HEK293T (cell line): ENCODE measurements at places on chromosomes 1 and 21.
A peak's percentile ranks its signal among the peaks of the same experiment; 100 is the strongest.

GRCh38 chr21:45839274-45839673 is 142.3 kb upstream of the COL6A1 start:
- no peak for DNase-seq

- no peak for DNase-seq
These were observed 155.1 kb downstream of the PTPRU start for GRCh38 chr1:29391362-29391880.

DNA sequence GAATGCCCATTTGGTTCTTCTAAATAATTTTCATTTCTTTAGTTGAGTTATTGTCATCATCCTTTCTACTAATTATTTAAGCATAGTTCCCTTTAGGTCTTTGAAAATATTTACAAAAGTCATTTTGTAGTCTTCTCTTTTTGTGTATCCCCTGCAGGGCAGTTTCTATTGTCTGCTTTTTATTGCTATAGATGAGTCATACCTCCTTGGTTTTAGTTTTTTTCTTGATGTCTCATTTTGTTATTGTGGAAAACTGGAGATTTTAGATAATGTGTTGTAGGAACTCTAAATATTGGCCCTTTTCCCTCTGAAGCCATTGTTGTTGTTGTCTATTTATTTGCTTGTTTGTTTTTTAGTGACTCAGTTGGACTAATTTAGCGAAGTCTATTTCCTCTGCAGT is 387.9 kb downstream of the NUF2 start:
- DNase-seq: no peak

GRCh38 chr1:200180821-200181220 is 153.3 kb downstream of the NR5A2 start:
- DNase-seq: no peak

- no peak for DNase-seq
These were observed 13.8 kb downstream of the WLS start for GRCh38 chr1:68218490-68218889.

DNA sequence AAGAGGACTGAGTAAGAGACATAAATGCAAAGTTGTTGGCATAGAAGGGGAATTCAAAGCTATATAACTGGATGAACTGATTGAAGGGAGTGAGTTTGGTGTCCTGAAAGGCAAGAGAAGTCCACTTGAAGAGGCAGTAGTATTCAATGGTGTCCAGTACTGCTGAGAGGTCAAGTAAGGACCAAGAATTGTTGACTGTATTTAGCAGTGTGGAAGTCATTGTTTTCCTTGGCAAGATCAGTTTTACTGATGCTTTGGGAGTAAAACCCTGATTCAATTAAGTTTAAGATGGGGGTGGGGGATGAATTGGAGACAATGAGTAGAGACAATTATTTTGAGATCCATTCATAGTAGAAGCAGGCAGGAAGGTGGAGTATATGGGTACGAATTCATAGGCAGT is 5.8 kb upstream of the LRRC8D start:
- no peak for DNase-seq

DNA sequence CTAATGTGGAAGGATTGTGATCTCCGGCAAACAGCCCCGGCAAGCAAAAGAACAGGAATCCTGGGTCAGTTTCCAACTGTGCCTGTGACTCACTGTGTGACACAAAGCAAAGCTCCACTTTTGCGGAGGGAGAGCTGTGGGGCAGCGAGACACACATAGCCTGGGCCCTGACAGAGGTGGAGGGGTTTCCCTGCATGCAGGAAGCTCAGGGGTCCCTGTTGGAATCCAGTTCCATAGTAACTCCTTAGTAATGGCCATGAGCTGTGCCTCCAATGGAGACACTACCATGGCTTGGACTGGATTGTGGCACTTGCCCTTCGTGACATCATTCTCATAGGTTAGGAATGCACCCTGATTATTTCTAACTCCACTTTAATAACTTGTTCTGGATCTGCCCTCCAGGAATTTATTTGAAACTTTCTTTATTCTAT is 47.0 kb upstream of the ATF3 start:
- DNase-seq: no peak

DNA sequence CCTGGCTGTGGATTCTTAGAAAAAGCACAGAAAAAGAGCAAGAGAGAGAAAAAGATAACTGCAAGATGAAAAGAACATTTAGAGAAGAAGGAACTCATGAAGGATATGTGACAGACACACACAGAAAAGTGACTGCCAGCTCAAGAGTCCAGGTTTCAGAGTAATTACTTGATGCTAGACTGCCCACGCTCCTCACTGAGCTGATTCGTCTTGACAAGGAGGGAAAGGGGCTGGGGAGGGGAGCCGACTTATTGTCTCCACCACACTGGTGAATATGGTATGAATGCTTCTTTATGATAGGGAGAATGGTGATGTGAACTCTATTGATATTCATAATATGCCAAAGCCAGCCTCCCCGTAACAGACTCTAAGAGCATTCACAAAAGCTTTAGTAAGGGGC is 140.4 kb downstream of the BRINP2 start:
- no peak for DNase-seq

DNA sequence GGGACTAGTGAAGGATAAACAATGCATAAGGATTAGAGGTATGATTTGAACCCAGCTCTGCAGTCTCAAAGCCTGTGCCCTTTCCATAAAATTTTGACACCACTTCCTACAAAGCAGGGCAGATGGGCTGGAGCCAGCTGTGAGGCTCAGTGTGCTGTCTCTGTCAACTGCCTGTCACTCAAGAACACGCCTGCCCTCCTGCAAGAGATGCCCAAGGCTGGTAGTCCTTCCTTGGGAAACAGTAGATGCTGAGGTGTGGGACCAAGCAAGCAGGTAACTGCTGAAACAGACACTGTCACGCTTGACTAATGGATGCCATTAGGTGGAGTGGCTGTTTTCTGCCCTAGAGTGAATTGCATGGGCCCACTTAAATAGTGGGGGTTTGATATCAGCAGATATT is 402.0 kb downstream of the PTPRU start:
- no peak for DNase-seq

DNA sequence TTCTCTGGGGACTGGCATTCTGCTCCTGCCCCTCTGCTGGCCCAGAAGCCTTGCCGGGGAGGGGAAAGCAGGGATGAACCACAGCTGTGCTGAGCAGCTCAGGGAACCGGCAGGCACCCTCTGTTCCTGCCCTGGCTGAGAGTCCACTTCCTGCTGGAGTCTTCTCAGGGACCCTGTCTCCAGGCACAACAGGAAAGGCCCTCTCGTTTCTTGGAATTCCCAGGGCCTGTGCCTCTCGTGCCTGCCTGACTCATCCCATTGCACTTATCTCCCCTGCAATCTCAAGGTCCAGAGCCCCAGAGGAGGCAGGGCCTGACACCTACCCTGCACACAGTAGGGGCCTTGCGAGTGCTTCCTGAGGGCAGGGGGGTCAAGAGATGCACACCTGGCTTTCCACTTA is 1.1 kb upstream of the EDN2 start:
- DNase-seq: no peak

DNA sequence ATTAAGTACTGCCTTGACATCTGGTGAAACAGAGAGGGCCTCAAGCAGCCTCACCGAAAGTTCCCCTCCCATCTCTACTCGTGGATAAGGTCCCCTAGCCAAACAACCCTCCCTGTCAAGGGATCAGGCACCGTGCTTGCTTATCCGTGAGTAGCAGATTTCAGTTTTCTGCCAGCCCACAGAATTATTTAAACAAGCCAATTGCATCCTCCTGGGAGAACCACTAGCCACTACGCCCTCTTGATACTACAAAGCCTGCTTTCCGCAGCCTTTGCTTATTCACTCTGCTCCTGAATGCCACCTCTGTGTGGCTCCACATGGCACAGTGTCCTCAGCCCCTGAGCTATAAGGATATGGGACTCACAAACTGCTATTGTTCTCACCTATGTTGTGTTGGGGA is 5.9 kb upstream of the TFF2 start:
- DNase-seq: no peak

DNA sequence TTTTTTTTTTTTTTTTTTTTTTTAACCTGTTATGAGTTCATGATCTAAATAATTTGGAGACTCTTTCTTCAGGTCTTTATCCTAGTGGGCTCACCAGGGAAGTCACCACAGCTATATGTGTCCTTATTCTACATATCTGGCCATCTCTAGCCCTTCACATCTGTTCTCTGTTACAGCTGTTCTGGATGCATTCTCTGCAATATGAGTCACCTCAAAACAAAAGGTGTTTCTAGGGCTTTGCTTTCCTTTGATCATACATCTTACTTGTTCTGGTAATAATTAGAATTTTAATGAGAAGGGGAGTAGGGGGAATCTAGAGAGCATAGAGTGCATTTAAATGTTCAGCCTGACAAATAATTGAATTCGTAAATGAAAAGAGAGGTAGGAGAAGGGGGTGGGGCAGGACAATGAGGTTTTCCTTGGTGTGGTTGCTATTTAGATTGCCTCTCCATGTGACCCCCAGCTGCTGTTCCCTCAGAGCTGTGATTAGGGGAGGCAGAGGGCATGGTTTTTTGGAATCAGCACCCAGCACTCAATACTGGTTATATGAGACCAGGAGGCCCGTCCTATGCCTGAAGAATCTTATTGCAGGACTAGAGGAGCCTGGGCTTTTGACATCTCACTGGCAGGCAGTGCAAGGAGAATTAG is 8.0 kb downstream of the SYT6 start:
- no peak for DNase-seq

GRCh38 chr1:36986241-36986985 is 47.9 kb downstream of the GRIK3 start:
- DNase-seq: no peak

- DNase-seq: no peak
These were observed 8.5 kb upstream of the CTRC start for GRCh38 chr1:15429701-15430149.

DNA sequence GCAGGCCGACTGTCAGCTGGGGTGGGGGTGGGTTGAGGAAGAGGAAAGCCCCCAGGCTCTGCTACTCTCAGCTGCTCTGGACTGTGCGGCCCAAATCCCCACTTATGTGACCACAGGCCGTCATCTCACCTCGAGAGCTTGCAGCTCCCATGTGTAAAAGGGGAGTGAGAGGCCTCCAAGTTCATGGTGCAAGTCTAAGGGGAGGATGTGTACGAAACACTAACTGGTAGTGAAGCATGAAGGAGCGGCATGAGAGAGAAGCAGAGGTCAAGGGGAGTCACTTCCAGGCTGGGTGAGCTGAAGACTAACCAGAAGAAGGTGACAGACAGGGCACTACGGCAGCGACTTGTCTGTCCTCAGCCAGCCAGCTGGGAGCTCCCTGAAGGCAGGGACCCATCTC is 43.8 kb downstream of the GLIS1 start:
- no peak for DNase-seq

- no peak for DNase-seq
These were observed 299.1 kb upstream of the NRIP1 start for GRCh38 chr21:15363921-15364320.

DNA sequence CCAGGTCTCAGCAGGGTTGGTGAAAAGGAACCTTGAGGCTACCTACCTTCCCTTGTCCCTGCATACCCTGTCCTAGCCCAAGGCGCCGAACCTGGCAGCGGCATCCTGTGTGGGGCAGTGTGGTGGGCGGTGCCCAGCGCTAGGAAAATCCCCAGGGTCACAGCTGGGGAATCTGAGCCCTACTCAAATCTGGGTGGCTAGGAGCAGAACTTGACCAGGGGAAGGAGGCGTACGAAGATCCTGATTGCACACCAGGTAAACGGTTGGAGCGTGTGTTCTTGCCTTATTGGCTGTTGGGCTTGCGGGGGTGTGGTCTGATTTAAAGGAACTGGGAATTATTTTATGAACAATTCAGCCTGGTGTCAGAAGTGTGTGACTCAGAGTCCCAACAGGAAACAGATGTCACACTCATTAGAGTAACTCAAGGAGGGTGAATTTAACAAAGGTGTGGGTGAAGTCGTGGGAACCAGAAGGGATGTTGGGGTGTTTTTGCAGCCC is 118.6 kb downstream of the LRIG2 start:
- peak; percentile 8 for DNase-seq

GRCh38 chr1:196649990-196650389 is 1.9 kb upstream of the CFH start:
- no peak for DNase-seq

- no peak for DNase-seq
These were observed 45.4 kb upstream of the TDRD10 start for GRCh38 chr1:154456631-154457030.

DNA sequence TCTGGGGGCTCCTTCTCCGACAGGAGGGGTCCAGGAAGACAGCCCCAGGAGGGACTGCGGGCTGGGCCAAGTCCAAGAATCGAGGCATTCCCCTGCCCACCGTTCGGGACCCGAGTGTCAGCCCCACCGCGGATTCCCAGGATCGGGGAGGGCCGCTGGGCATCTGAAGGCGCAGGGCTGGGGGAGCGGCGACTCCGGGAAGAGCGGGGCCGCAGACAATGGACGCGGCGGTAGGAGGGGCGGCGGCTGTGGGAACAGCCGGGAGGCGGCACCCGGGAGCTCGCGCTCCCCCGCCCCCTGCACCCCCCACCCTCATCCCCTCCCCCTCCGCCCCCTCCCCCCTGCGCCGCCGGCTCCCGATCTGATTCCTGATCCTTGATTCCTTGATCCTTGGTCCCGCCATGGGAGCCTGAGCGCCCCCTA is at the start of gene VANGL2:
Gene VANGL2, plus strand, starts transcription at position 342 of the 423 bp plus-strand sequence. CDS start 15,274 bp downstream, outside the sequence.
- peak; percentile 95 for DNase-seq

DNA sequence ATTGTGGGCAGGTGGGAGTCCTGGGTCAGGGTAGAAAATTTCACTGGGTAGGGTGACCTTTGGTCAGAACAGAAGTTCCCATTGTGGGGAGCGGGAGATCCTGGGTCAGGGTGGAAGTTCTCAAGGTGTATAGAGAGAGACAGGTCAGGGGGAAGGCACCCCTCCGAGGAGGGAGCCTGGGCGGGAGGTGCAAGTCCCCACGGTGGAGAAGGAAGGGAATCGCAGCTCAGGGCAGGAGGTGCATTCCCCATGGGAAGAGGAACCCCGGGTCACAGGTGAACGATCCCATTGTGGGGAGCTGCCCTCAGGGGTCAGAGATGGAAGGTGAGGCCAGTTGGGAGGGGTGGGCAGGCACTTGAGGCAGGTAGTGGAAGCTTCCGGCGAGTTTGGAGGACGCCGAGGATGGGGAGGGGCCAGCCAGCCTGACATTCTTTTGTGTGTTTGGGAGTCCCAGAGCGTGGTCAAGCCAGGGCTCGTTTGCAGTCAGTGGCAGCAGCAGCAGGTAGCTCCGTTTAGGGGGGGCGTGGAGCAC is 637 bp downstream of the LYPLA2 start:
- no peak for DNase-seq

DNA sequence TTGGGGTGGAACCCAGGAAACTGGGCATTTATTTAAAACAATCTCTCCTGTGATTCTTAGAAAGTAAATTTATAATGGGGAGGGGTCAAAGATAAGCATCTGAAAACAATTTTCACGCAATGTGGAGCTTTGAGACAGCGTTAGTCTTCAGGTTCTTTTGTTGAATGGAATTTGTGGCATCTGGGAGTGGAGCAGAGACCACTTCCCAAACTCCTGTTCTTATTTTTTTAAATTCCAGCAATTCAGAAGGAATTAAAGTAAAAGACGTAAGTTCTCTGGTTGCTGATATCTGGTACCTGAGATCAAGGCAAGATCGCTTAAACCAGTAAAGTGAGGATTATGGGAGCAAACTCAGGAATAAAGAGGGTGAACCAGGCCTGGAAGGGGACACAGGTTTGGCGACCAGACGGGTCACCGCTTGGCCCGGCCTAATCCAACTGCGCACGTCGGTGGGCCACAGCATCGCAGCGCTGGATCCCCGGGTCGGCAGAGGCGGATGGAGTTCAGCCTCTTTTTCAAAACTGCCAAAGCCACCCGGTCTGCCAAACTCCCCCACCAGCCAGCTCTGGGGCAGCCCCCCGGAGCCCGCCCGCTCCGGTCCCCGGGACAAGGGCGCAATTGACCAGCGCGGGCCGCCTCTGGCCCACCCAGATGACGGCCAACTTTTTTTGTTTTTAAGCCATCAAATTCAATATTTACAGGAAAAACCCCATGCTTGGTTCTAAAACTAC is 754 bp upstream of the PDPN start:
- DNase-seq: no peak

GRCh38 chr1:182175361-182175931 is 113.9 kb upstream of the ZNF648 start:
- DNase-seq: no peak
